Naive thymus-derived CD4-positive, alpha-beta T cell (primary cell): ENCODE measurements at places on chromosomes 7 and 10. TPM values are rescaled to one million over a fixed set of nuclear protein-coding genes. Genes with fewer than 3 reads are reported as not detected.

FOXI2 gene
- not detected in 2 replicates for total RNA-seq

PHKG1 gene
- total RNA-seq, result 2.5 and 2.6 TPM in 2 replicates

HMX2 gene
- total RNA-seq, result not detected

GPR15LG gene
- not detected for total RNA-seq

SKAP2 gene
- 2.8 TPM for total RNA-seq

MALRD1 gene
- not detected for total RNA-seq

TSPAN33 gene
- 7.2 TPM for total RNA-seq

HMX3 gene
- total RNA-seq, result not detected

VSTM4 gene
- total RNA-seq, result not detected

- H3K27me3 ChIP-seq, result no peaks in the 10 kb centered on the region
- DNase-seq, result no peak
Observed at GRCh38 chr10:45058580-45058979, 57.9 kb downstream of the ZNF22 start.

- H3K27me3 ChIP-seq, result no peaks in the 10 kb centered on the region
- H3K36me3 ChIP-seq, result no peaks in the 10 kb centered on the region
- no peak for DNase-seq
- no peak overlapping the region for H3K4me3 ChIP-seq
Observed at GRCh38 chr7:36469236-36469635, 79.6 kb downstream of the ANLN start.

- no peak for DNase-seq
- no peak overlapping the region for H3K27ac ChIP-seq
- H3K4me1 ChIP-seq, result no peaks in the 10 kb centered on the region
- H3K27me3 ChIP-seq, result no peaks in the 10 kb centered on the region
- no peaks in the 10 kb centered on the region for H3K36me3 ChIP-seq
- H3K4me3 ChIP-seq, result no peak overlapping the region
Observed at GRCh38 chr10:44356139-44357022, 28.5 kb downstream of the CXCL12 start.

- H3K27ac ChIP-seq, result no peak overlapping the region
- H3K36me3 ChIP-seq, result no peaks in the 10 kb centered on the region
- no peaks in the 10 kb centered on the region for H3K27me3 ChIP-seq
- no peak overlapping the region for H3K4me3 ChIP-seq
- no peak for DNase-seq
Observed at GRCh38 chr10:133196936-133197758, 32.9 kb upstream of the UTF1 start.

- H3K4me1 ChIP-seq, result no peaks in the 10 kb centered on the region
- no peak overlapping the region for H3K4me3 ChIP-seq
- no peak for DNase-seq
- H3K36me3 ChIP-seq, result no peaks in the 10 kb centered on the region
- H3K27ac ChIP-seq, result no peak overlapping the region
Observed at GRCh38 chr7:67732898-67733297, 736.3 kb downstream of the TYW1 start.

DNA sequence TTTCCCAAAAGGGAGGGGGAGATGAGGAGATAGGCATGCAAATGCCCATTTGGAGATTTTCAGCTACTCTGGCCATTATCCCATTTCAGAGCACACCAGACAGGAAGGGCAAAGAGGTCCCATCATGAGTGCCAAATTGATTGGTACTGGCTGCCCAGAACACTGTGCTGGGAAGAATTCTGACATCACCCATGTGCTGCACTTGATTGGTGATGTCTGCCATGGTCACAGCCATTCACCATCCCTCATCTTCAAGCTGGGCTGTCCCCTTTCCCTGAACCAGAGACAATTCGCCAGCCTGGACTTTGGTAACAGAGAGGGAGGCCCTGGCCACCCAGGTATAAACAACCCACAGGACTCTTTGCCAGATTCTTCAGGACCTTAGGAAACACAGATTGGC lies 23.2 kb upstream of the RADIL start:
- no peaks in the 10 kb centered on the region for H3K36me3 ChIP-seq
- H3K27me3 ChIP-seq, result no peaks in the 10 kb centered on the region
- no peak overlapping the region for H3K27ac ChIP-seq
- H3K4me1 ChIP-seq, result no peaks in the 10 kb centered on the region
- no peak overlapping the region for H3K4me3 ChIP-seq

DNA sequence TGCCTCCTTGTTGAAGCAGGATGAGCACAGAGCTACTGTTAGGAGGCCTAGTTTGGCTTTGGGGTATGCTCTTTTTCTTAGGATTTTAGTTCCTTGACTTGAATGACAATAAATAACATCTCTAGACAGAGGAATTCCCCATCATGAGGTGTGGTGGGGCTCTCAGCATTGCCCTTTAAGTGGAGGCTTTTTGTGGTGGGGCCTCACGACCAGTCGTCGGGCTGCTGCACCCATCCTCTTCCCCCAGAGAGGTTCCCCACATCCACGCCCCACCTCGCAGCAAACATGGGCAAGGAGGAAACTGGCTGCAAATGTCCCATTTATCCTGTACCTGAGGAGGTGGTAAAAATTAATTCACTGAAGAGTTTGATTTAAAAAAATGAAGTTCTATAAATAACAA lies 36.1 kb upstream of the TARP start:
- H3K4me1 ChIP-seq, result peaks cover 14% of the 10 kb centered on the region
- no peak for DNase-seq
- H3K27ac ChIP-seq, result peak overlapping the region; percentile 29
- H3K4me3 ChIP-seq, result no peak overlapping the region
- no peaks in the 10 kb centered on the region for H3K27me3 ChIP-seq
- no peaks in the 10 kb centered on the region for H3K36me3 ChIP-seq

DNA sequence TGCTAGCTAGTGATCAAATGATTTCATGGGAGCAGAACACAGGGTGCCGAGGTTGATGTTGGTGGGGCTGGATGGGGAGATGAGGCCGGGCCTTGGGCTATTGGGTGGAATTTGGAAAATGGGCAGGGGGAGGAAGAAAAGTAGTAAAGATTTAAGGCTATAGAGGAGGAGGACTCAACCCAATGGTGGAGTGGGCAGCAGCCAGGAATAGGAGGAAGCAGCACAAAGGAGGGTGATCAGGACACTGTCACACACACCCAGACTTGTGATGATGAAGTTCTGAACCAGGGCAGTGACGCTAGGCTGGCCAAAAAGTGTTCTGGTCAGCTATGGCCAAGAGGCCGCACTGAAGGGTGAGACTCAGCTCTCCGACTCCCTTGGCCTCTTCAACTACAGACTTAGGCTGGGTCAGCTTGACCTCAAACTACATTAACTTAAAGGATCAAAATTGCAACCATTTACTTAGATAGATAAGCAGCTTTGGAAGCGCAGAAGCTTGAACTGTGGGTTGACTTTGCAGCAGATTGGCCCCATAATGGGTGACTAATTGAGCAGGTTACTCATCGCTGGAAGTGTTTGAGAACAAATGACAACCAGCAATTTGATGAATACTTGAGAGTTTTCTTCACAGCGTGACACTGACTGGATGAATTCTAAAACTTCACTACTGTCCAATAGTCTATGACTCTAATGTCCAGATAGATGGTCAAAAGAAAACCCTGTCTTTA lies 29.4 kb upstream of the GPR26 start:
- H3K27me3 ChIP-seq, result no peaks in the 10 kb centered on the region
- no peak overlapping the region for H3K4me3 ChIP-seq
- DNase-seq, result no peak

DNA sequence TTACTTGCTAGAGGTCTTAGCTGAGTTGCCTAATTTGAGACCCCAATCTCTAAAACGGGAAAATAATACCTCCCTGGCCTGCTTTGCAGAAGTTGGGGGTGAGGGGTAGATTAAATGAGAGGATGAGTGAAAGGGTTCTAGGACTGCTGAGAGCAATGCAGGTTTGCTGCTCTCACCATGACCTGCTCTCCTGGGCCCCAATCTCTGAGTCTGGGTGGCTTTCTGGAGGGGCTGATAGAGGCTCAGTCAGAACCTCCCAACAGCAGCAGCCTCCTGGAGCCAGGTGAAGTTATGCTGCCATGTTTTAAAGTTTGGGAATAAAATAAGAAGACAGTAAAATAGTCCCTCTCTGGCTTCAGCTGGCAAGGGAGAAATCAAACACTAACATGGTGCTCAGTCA lies 7.3 kb downstream of the UROS start:
- H3K36me3 ChIP-seq, result peaks cover 7% of the 10 kb centered on the region

GRCh38 chr7:19305698-19306097 lies 160.5 kb upstream of the FERD3L start:
- H3K4me3 ChIP-seq, result no peak overlapping the region
- no peaks in the 10 kb centered on the region for H3K27me3 ChIP-seq
- DNase-seq, result no peak

- H3K4me3 ChIP-seq, result no peak overlapping the region
- H3K27me3 ChIP-seq, result no peaks in the 10 kb centered on the region
- H3K4me1 ChIP-seq, result no peaks in the 10 kb centered on the region
- H3K27ac ChIP-seq, result no peak overlapping the region
- H3K36me3 ChIP-seq, result peaks cover 50% of the 10 kb centered on the region
- DNase-seq, result no peak
Observed at GRCh38 chr10:28089467-28089866, 90.6 kb upstream of the ODAD2 start.

DNA sequence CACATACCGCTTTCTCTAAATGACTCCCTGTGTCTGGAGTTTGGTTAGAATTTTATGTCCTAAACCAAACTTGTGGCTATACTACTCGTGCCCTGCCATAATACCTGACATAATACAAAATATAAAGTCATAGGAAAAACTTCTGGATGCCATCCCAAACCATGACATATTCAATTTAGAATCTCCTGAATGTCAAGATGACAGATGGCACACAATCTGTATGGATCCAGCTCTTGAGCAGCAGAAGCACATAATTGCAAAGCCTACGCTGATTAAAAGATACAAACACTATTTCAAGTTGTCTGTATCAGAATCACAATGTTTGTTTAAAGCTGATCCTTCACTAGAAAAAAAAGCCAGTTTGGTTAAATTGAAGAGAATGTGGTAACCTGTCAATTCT lies 22.4 kb upstream of the CDC14C start:
- DNase-seq, result no peak
- no peaks in the 10 kb centered on the region for H3K36me3 ChIP-seq
- H3K4me3 ChIP-seq, result no peak overlapping the region

DNA sequence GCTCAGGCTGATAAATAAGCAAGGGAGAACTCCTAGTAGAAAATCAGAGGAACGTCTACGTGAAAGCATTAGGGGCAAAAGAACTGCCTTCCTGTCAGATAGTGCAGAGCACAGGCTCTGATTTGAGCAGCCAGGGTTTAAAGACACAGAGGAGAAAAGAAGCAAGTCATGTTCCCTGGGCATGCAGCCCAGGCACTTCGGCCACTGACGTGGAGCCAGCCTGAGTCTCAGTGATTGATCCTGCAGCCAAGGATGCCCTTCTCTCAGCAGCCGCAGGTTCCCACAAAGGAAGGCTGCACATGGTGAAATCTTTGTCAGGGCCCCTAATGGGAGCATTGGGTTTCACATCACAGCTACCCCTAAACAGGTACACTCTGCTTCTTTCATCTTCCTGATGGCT lies 161.7 kb upstream of the HPS1 start:
- no peaks in the 10 kb centered on the region for H3K36me3 ChIP-seq
- H3K27me3 ChIP-seq, result peaks cover 2% of the 10 kb centered on the region
- no peak for DNase-seq
- no peaks in the 10 kb centered on the region for H3K4me1 ChIP-seq
- H3K4me3 ChIP-seq, result no peak overlapping the region

DNA sequence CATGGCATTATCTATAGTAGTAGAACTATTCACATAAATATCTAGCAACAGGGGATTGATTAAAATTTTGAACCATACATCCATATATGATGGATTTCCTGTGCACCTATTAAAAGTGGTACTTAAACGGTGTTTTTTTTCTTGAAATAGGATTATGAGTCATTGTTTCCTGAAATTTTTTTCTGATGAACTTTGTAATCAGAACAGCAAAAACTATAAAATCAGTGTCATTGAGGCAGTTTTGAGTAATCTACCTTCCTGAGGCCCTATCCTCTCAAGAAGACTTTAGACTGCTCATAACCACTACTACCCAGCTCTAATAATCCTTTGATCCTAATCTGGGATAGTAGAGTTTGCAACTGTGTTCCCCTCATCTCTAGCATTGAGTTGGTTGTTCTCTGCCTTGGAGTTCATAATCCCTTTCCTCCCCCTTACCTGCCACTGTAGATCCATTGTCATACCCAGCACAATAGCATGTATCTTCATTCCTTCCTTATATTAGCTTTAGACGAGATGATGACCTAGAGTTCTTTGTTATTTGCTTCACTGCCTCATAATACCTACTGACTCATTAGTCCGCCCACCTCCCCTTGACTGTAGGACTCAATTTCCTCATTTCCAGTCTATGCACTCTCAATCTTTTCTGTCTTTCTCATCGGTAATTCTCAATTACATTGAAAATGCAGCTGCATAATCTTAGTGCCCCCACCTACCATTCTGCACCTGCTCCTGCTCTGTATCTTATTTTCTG lies 133.4 kb downstream of the LRRC4 start:
- H3K36me3 ChIP-seq, result no peaks in the 10 kb centered on the region
- no peaks in the 10 kb centered on the region for H3K4me1 ChIP-seq
- no peak overlapping the region for H3K4me3 ChIP-seq
- H3K27ac ChIP-seq, result no peak overlapping the region

DNA sequence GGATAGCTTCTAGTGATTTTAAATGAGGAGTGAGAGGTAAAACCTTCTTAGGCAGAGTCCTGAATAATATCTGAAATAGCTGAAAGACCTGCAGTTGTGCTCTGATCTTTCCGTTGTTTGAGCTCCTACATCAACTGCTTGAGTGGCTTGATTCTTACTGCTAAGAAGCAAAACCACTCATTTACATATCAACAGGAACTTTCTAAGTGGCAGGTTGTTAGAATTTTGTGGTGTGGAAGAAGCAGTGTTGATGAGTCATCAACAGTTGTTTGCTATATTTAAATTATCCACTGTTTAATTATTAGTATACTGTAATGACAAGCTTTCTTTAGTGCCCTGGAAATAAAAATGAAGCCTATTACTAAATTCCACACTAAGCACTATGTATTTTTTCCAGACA lies 689.5 kb downstream of the DNAJB9 start:
- no peak overlapping the region for H3K4me3 ChIP-seq
- no peaks in the 10 kb centered on the region for H3K4me1 ChIP-seq
- DNase-seq, result no peak
- H3K36me3 ChIP-seq, result no peaks in the 10 kb centered on the region
- no peaks in the 10 kb centered on the region for H3K27me3 ChIP-seq
- no peak overlapping the region for H3K27ac ChIP-seq

DNA sequence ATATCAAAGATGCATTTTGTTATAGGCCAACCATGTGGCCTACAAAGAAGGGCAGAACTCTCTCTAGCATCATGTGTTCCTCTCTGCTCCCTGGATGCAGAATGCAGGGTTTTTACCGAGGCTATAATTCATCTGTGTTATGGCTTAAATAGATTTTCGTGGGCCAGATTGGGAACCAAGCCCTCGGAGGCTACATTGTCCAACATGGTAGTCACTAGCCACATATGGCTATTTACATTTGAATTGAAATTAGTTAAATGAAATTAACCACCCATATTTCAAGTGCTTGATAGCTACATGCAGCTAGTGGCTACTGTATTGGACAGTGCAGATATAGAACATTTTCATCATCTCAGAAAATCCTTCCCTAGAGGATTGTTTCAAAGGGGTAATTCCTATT lies 2.8 kb downstream of the PLCE1 start:
- no peak overlapping the region for H3K27ac ChIP-seq
- no peak overlapping the region for H3K4me3 ChIP-seq
- H3K36me3 ChIP-seq, result no peaks in the 10 kb centered on the region
- peaks cover 14% of the 10 kb centered on the region for H3K27me3 ChIP-seq
- no peaks in the 10 kb centered on the region for H3K4me1 ChIP-seq
